ENCODE measurements at places on chromosomes 16 and 17. TPM values are rescaled to one million over a fixed set of nuclear protein-coding genes. Genes with fewer than 3 reads are reported as not detected.
A peak's percentile ranks its signal among the peaks of the same experiment; 100 is the strongest.

GRCh38 chr17:44350733-44351226 is 5.7 kb downstream of the GRN start:
- DNase-seq, result peak; percentile 79
- H3K36me3 ChIP-seq, result no peaks in the 10 kb centered on the region
- H3K27ac ChIP-seq, result no peak overlapping the region
- no peaks in the 10 kb centered on the region for H3K4me1 ChIP-seq
- H3K4me3 ChIP-seq, result no peak overlapping the region
- no peaks in the 10 kb centered on the region for H3K27me3 ChIP-seq

- peaks cover 6% of the 10 kb centered on the region for H3K36me3 ChIP-seq
- H3K4me1 ChIP-seq, result peaks cover 30% of the 10 kb centered on the region
- peak overlapping the region; percentile 83 for H3K4me3 ChIP-seq
- peak; percentile 90 for DNase-seq
Measured at GRCh38 chr17:44221084-44221861, 1.8 kb upstream of the UBTF start.

DNA sequence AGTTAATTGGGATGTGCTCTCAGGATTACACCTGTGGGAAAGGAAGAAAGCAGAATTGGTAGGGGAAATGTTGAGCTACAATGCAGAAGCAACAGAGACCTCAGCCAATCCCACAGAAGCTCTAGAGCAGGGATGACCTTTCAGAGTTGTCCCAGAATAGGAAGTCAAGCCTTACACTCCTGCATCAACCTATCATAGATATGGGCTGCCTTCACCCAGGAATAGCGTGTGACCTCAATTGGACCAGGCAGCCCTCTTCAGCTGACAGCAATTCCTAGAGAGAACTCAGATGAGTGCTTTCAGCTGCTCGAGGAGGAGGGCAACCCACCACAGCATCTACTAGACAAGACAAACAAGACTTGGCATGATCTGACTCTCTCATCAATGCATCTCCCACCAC is 189.7 kb downstream of the TMEM132E start:
- H3K27ac ChIP-seq, result no peak overlapping the region
- H3K4me1 ChIP-seq, result no peaks in the 10 kb centered on the region
- no peaks in the 10 kb centered on the region for H3K36me3 ChIP-seq
- DNase-seq, result no peak
- no peak overlapping the region for H3K4me3 ChIP-seq

- no peak overlapping the region for H3K27ac ChIP-seq
- peaks cover 26% of the 10 kb centered on the region for H3K4me1 ChIP-seq
- H3K4me3 ChIP-seq, result no peak overlapping the region
- H3K27me3 ChIP-seq, result no peaks in the 10 kb centered on the region
- peak; percentile 56 for DNase-seq
Measured at GRCh38 chr17:40303009-40303657, 5.8 kb upstream of the RARA start.

DNA sequence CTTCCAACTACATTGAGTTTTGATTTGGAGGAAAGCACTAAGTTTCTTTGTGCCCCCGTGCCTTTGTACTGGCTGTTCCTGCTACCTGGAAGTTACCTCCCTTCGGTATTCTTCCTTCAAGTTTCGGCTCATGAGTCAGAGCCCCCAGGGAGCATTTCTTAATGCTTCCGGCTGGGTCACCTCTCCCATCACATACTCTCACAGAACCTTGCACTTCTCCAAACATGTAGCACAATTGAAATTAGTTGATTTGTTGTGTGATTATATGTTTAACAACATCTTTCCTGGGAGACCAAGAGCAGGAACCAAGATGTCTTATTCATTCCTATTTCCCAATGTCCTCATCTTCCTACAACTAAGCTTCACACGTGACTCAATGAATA is 158.6 kb upstream of the CDH5 start:
- DNase-seq, result no peak
- H3K4me3 ChIP-seq, result no peak overlapping the region
- no peak overlapping the region for H3K27ac ChIP-seq
- no peaks in the 10 kb centered on the region for H3K27me3 ChIP-seq
- H3K4me1 ChIP-seq, result no peaks in the 10 kb centered on the region

CCL1 gene
- total RNA-seq, result not detected

DRC3 gene
- total RNA-seq, result 17.3 TPM

TMEM238L gene
- 0.47 TPM for total RNA-seq

KRT9 gene
- not detected for total RNA-seq
